Kidney tubule cell (primary cell): ENCODE measurements at places on chromosomes 7 and 10.

- DNase-seq = no peak
Observed at GRCh38 chr10:11245981-11246590, 228.4 kb downstream of the CELF2 start.

DNA sequence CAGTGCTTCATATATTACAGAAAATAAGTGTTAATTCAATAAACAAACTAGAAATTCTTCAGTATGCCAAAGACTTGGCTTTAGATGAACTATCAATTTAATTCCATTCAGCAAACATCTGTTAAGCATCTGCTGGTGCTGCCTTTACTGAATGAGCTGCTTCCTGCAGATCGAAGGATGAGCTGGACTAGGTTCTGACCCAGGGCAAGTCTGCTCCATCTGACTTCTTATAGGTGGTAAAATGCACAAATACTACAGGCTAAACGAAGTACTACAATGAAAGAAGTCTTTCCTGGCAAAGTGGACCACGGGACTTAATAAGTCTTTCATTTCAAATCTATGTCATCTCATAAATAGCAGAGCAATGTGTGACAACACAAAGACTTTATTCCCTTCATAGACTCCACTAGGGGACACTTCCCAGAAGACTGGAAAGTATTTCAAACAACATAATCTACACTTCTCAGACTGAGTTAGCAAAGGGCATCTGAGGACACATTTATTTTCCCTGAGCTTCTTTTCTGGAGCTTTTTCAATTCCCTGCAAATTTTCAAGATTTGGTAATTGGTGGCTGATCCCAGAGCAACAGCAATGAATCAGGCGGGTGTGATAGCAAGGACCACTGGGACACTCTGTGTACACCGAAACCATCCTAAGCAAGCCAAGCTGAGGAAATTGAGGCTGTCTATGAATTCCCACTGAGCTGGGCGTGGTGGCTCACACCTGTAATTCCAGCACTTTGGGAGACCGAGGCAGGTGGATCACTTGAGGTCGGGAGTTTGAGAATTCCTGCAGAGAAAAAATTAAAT lies 108.9 kb upstream of the FRMD4A start:
- DNase-seq = no peak

DNA sequence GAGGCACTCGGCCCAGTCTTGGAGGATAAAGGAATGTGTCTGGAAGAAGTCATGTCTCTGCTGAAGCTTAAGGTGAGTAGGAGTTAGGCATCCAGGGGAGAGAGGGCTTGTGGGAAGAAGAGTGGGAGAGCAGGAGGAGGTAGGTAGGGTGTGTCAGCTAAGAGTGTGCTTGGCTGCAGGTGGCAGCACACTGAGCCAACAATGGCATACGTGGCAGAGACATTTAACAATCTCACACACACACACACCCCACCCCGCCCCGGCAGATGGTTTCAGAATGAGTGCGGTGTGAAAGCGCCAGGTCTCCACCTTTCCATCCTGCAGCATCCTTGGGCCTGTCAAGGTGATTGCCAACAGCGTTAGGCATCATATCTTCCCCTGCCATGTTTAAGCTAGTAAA lies 11.2 kb upstream of the ARPC1A start:
- DNase-seq = no peak

- DNase-seq = no peak
Observed at GRCh38 chr7:141156407-141156806, 82.5 kb downstream of the TMEM178B start.

GRCh38 chr10:11017000-11017569 lies 587 bp upstream of the CELF2 start:
- peak; percentile 50 for DNase-seq

GRCh38 chr7:102433219-102434038 lies at the start of gene ORAI2:
TSS of gene ORAI2 (plus strand) at chr7:102433575. CDS start at chr7:102438957, 5,382 bp downstream.
- peak; percentile 75 for DNase-seq

DNA sequence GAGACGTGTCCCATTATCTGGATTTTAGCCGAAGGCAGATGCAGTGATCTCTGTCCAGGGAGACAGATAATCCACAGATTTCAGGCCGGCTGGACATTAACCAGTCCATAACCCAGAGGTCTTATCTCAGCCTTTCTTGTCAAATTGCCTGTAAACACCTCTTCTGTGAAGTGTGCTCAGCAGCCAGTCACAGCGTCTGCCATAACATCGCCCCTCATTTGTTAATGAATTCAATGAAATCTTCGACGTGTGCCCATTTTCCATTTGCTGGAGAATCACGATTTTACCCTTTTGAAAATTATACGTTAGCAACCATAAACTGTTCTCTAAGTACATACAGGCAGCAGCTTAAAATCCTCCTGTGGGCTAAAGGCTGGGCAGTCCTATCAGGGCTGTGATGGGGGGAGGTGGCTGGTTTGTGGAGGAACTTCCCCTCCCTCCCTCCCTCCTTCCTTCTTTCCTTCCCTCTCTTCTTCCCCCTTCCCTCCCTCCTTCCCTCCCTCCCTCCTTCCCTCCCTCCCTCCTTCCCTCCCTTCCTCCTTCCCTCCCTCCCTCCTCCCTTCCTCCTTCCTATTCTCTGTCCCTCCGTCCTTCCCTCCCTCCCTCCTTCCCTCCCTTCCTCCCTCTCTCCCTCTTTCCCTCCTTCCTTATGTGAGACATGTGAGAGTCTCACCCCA lies 26.6 kb upstream of the FAM20C start:
- DNase-seq = no peak
